ENCODE measurements at places on chromosomes 4 and X. TPM values are rescaled to one million over a fixed set of nuclear protein-coding genes. Genes with fewer than 3 reads are reported as not detected.

DNA sequence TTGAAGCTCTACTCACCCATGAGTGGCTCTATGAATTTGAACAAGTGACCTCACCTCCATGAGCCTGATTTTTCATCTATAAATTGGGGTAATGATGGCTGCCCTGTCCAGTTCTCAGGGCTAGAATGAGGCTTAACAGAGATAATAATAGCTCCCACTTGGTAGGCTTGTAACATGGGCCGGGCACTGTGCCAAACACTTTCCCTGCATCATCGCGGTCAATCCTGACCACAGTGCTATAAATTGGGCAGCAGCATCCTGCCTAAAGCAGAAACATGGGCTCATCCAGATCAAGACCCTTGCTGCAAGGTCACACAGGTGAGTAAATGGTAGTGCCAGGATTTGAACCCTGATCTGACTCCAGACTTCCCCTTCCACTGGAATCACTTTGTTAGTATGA is 12.8 kb downstream of the APLN start:
- no peak for DNase-seq
- no peak overlapping the region for H3K27ac ChIP-seq
- H3K27me3 ChIP-seq = no peaks in the 10 kb centered on the region
- no peak overlapping the region for H3K4me3 ChIP-seq
- no peaks in the 10 kb centered on the region for H3K4me1 ChIP-seq

Gene TMEM255A
- 3.5 TPM for total RNA-seq

DNA sequence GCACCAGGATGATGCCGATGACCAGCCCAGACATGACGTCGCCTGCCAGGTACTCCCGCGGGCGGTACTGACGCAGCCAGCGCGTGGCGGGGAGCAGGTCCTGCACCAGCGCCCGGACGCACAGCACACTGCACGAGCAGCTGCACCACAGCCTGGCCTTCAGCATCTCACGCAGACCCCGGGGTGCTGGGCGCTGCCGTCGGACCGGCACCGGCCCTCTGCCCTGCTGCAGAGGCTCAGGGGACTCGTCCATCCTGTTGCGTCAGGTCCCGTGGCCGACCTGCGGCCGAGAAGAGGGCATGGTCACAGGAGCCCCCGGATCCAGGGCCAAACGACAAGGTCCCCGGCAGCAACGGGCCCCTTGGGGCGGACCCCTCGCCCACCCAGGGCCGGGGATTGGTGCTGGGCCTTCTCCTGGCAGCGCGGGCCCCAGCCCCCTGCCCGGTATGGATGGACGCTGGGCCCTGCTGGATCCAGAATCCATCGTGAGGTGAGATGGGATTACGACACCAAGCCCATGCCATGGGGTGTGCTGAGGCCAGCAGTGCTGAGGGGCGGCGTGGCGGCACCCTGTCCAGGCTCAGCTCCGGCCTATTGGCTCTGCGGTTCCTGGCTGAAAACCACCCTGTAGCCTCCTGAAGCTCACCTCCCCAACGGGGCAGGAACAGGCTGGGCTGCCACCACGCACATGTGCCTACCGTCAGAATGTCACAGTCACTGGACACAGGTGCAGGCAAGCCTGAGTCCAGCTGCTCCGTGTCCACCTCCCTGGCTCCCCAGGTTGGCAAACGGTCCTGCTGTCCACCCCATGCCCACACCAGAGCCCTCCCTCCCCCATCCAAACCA is 1.5 kb downstream of the SLC26A1 start:
- no peak overlapping the region for H3K27ac ChIP-seq
- no peaks in the 10 kb centered on the region for H3K4me1 ChIP-seq

DNA sequence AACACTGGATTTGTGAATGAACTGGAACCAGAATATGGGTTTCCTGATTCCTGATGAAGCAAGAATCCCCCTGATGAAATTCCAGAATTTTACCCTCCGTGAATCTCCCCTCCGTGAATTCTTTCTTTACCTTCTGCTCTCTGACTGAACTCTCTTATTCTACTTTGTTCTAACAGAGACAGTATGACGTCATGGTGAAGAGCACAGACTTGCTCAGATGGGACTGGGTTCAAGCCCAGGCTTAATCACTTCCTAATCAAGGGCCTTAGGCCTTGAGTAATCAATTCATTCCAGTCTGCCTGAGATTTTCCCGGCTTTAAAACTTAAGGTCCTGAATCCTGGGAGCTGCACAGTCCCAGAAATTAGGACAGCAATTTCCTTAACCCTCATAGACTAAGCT is 64.5 kb downstream of the IQCM start:
- H3K27ac ChIP-seq = no peak overlapping the region
- H3K27me3 ChIP-seq = no peaks in the 10 kb centered on the region
- no peaks in the 10 kb centered on the region for H3K4me1 ChIP-seq
- H3K4me3 ChIP-seq = no peak overlapping the region

DNA sequence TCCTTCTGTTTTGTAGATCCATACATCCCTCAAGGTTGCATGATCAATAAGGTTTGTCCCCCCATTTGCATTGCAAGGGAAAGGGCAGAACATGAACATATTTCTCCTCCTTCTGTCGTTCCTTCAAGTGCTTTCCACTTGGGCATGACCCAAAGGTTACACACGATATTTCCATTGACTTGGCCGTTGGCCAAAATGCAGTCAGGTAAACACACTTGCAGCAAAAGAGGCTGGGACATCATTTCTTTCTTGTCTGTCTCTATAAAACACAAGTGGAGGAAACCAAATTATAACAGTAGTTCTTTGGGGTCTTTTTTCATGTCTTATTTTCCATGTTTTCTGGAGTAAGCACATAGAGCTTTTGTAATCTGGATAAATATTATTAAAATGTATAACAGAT is 156.1 kb downstream of the FRAS1 start:
- no peaks in the 10 kb centered on the region for H3K36me3 ChIP-seq
- H3K27me3 ChIP-seq = no peaks in the 10 kb centered on the region
- H3K4me3 ChIP-seq = no peak overlapping the region
- no peak for DNase-seq
- no peaks in the 10 kb centered on the region for H3K4me1 ChIP-seq

Data from neural progenitor cell (in vitro differentiated cells).